ENCODE measurements at places on chromosomes 12 and 14.

GRCh38 chr12:86735851-86736250 lies 479.7 kb upstream of the MGAT4C start:
- DNase-seq, result no peak

DNA sequence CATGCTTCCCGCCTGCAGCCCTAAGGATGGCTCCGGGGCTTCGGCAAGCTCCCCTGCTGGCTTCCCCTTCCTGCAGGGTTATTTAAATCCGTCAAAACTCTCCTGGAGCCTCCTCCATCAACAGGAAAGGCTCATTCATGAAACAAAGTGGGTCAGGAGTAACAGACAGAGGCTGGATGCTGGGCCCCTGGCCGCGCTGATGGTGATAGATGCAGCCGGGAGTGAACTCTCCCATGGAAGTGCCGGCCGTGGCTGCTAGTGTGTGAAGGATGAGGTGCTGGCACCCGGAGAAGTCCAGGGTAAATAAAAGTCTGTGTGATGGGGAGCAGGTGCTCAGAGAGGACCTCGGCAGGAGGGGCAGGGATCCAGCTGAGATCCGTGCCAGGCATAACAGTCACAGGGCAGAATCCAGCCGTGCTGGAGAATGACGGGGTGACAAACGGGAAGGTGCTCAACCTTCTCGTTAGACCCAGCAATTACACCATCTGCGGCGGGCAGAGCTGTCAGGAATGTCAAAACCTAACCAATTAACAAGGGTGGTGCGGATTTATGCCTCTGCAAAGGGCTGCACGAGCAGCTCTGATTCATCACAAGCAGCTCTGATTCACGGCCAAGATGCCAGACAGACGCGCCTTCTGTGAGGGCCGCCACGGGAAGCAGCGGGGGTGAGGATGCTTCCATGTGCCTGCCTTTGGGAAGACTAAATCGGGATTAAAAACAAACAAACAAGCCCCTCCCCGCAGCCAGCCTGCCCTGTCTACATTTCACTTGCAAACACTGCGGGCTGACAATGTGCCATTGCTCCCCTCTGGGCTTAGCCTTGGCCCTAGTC lies 55.6 kb downstream of the SYNE3 start:
- peak; percentile 73 for DNase-seq

- DNase-seq, result peak; percentile 27
These were observed 17.0 kb downstream of the NOC4L start for GRCh38 chr12:132161036-132161781.

DNA sequence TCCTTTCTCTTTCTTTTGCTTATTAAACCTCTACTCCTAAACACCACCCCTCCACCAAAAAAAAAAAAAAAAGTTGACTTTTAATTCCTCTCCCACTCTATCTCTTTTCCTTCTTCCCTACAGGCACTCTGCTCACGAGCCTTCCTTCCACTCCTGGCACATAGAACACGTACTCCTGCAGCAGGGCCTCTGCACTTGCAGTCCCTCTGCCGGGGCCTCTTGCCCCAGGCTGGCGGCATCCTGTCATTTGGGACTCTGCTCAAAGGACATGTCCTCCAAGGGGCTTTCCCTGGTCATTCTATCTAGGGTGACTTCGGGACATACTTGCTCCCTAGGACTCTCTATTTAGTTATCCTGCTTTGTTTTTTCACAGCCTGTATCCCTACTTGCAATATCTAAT lies 7.7 kb downstream of the FOS start:
- peak; percentile 46 for DNase-seq

GRCh38 chr14:70685474-70686197 lies 43.9 kb downstream of the TTC9 start:
- peak; percentile 13 for DNase-seq

DNA sequence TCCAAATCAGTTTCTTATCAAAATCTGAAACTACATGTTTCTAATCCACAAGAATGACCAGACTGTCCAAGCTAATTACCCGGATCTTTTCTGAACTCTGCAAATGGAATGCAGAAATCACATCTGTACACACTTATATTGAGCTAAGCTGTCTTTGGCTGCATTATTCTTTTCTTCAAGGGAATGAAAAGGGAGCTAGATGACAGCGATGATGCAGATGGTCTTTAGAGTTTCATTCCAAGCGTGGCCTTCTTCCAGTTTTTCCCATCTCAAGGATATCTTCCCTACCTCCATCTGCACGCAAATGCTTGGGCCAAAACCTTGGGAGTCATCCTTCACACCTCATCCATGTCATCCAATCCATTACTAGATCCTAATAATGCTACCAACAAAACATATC lies 12.6 kb downstream of the KCNH5 start:
- DNase-seq, result no peak

DNA sequence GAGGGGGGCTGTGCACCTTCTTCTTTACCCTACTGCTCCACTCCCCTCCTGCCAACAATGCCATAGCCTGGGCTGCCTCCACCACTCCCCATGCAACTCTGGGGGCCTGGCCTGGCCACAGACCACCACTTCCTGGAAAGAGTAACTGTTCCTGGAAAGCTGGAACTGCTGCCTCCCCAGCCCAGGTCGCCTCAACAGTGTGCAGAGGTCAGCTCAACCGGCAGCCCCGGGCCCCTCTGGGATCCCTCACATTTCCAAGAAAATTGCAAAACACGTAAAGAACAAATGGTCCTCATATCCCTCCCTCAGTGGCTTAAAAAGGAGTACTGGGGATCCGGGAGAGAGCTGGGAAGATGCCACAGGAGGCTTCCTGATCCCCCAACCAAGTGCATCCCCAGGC lies 22.4 kb upstream of the DIO3 start:
- DNase-seq, result no peak

- no peak for DNase-seq
These were observed 267.5 kb downstream of the TMEM121 start for GRCh38 chr14:105793836-105794235.

GRCh38 chr12:60714141-60714900 lies 1118.5 kb downstream of the SLC16A7 start:
- no peak for DNase-seq

DNA sequence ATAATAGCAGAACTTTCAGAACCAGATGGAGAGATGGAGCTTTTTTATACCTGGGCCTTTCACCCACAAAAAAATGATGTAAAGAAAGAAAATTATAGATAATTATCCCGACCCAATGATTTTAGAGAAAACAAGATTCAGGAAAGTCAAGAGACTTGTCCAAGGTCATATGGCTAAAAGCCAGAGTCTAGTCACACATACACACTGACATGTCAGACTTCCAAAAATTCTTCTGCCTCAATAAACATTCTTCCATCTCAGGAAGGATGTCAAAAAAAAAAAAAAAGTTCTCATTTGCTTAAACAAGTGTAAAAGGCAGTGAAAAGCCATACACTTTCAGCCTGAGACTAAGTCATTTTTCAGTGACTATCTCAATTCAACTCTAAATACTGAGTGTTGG lies 116.0 kb downstream of the PRICKLE1 start:
- DNase-seq, result no peak

DNA sequence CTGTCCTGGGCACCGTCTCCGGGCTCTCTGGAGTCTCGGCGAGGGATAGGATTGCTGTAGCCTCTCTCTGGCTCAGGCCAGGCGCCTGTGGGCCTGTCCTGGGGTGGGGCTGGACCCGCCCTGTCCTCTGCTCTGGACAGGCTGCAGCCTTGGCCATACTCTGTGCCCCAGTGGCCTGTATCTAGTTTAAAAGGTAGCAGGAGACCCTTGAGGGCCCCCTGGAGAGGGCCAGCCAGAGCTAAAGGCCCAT lies 1.8 kb downstream of the KIF26A start:
- no peak for DNase-seq

DNA sequence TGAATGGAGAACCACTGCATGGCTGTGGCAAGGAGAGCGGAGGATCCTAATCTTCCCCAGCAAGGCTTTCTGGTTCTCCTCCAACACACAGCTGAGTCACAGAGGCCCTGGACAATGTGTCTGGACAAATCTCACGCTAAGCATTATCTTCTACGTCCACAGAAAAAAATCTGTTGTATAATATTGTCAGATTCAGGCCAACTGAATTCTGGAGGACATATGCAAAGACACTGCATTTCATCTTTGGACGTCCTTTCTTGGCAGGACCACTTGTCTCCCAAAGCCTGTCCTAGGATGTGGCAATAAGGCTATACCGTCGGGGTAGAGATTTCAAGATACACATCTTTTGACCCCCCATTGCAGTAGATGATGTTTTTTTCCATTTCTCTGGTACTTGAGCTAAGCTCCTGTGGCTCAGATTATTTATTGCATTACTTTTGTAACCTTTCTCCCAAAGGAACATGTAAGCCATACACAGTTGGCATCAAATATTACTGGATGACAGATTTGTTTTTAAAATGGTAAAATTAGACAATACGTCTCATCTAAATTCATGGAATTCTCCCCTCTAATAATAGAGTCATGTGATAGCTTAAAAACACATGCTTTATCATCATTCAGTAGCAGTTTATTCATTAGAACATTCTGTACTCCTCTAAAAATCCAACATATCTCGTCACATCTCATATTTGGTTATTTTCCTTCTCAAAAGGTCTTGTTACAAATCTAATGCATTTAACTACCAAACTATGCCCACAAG lies 19.4 kb downstream of the LMO3 start:
- no peak for DNase-seq

DNA sequence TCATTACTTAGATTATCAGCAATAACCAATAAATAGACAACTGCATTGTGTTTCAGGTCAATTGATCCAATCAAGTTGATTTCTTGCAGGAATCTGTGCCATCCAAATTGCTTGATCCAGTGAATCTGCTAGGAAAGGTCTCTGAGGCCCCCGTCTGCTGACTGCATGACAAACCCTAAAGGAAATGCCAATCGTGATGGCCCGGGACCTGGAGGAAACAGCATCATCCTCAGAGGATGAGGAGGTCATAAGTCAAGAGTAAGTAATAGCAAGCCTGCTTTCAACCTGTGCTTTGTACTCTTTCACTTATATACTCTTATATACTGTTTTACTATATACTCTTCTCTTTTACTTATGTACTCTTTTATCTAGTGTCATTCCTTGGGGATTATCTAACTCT lies 1.9 kb downstream of the TTLL5 start:
- DNase-seq, result peak; percentile 15

GRCh38 chr14:67532998-67533753 lies at the start of gene PLEKHH1:
PLEKHH1 (plus strand) TSS chr14:67533290; CDS start chr14:67541868, 8,578 bp downstream.
- DNase-seq, result peak; percentile 87

- DNase-seq, result no peak
These were observed 3.7 kb downstream of the DHRS7 start for GRCh38 chr14:60161196-60162107.

GRCh38 chr12:54683398-54683797 lies 35.2 kb upstream of the DCD start:
- DNase-seq, result peak; percentile 47

- no peak for DNase-seq
These were observed 175.4 kb upstream of the CDKN3 start for GRCh38 chr14:54221432-54221803.

GRCh38 chr12:102484428-102484958 lies 4.1 kb upstream of the IGF1 start:
- peak; percentile 56 for DNase-seq

- DNase-seq, result no peak
These were observed 8.1 kb downstream of the OAS3 start for GRCh38 chr12:112946236-112947000.

GRCh38 chr14:24834956-24835355 lies 201.0 kb upstream of the GZMB start:
- DNase-seq, result no peak

DNA sequence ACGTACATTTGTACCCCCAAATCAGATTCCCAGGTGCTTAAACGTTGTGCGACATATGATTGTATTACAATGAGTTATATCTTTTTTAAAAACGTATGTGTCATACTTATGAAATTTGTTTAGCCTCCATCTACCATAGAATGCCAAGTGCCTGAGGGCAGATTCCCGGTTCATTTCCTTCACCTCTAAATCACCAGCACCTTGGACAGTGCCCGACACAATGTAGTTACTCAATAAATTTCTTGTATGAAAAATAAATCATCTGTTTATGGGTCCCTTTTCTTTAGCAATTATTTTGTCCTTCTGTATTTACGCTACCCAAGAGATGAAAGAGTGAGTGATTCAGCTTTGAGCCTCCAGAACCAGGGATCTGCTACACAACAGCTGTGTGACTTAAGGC lies 157.4 kb downstream of the TBX5 start:
- no peak for DNase-seq

DNA sequence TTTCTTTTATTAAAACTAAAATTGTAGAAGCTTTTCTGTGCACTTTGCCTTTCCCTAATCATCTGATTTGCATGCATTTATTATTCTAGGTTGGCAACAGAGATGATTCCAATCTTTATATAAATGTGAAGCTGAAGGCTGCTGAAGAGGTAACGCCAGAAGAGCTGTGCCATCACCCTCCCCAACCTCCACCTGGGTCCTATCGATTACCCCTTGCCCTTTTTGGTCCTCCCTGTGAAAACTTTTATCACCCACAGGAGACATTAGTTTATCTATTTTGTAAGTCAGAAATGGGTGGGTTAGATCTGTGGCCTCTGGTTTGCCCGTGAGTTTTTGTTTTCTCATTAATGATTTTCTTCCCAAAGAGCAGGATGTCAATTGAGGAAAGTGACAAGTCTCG lies 22.8 kb downstream of the MTHFD1 start:
- no peak for DNase-seq

- DNase-seq, result no peak
These were observed 318.2 kb downstream of the TMEM117 start for GRCh38 chr12:44154128-44154527.

- DNase-seq, result no peak
These were observed 13.4 kb downstream of the GRIP1 start for GRCh38 chr12:66665435-66665985.

- DNase-seq, result peak; percentile 43
These were observed 21.7 kb downstream of the BICDL1 start for GRCh38 chr12:120010661-120011230.

- DNase-seq, result no peak
These were observed 10.0 kb upstream of the KRT86 start for GRCh38 chr12:52264435-52264825.

- DNase-seq, result no peak
These were observed 4.7 kb downstream of the CLEC2D start for GRCh38 chr12:9674226-9674590.

DNA sequence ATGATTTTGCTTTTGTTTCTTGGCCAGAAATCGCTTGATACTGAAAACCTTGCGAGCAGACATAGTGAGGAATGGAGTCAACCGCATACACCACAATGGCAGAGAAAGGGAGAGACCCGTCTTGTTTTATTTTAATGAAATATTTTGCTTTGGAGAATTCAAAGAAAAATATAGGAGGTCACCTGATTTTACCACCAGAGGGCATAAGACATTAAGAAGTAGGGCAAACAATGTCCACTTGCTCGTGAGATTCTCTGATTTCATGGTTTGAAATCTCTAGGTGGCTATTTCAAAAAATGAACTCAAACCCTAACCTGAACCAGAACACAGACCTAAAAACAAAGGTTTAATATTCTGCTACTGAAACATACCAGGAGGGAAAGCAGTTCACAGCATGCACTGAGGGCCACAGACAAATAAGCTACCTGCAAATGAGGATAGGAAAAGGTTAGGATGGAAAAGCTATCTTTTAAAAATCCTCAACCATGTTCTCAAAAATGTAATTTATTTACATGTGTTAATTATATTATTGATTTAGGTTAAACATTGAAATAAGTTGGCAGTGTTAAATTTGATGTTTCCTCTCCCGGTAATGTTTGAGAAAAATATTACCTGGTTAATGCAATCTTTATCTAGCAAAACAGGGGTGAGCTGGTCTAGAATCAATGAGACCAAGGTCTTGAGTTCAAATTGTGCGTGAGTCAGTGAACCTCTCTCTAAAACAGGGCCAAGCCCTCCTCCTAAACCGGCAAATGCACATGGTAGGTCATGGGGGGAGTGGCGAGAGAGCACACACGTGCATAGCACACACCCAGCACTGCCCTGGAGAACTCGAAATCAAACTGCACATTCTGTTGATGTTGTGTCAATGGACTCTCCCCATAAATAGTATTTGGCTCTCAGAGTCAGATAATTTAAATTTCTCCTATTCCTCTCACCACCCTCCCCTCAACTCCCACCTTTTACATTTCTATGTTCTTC lies 12.5 kb downstream of the IFNG-AS1 start:
- DNase-seq, result peak; percentile 38

All from mesendoderm (in vitro differentiated cells).